ENCODE measurements at places on chromosomes 13 and 19.

DNA sequence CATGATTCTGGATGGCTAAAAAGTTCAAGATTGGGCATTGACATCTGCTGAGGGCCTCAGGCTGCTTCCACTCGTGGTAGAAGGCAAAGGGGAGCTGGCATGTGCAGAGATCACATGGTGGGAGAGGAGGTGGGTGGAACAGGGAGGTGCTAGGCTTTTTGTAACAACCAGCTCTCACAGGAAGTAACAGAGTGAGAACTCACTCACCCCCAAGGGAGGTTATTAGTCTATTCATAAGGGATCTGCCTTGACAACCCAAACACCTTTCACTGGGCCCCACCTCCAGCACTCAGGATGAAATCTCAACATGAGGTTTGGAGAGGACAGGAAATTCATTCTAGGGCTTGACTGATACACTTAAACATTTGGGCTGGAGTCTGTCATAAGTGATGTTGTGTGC, 197.7 kb upstream of the RNF113B start:
- DNase-seq: no peak

GRCh38 chr13:30785191-30785850, 50.0 kb downstream of the ALOX5AP start:
- peak; percentile 73 for DNase-seq

DNA sequence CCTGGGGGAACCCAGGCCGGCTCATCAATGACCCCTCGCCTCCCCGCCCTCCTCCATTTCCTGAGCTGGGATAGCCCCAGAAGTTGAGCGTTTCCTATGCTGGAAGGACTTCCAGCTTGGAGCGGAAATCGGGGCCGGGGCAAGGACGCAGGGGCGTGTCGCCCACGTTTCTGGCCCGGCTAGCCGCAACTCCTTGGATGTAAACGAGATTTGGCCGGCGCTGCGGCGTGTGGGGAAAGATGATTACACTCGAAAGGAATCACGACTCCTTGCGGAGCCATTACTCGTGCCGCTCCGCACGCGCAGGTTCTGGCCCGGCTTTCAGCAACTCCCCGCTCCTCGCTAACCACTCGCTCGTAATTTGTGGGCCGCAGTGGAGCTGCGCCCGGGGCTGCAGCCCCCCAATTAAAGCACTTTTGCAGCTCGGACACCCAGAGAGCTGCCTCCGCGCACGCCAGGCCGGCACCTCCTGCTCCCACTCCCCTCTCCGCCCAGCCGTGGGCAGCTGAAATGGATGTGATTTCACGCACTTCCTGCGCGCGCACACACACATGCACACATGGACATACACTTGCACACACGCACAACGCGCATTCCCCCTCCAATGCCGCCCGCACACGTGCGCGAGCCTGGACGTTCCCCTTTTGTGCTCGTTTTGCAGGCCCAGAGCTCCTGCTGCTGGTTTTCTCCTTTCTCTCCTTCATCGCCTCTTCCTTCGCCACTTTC, 15.7 kb downstream of the ZIC5 start:
- no peak for DNase-seq

- no peak for DNase-seq
These were observed 96.1 kb upstream of the UQCRFS1 start for GRCh38 chr19:29308977-29309590.

GRCh38 chr13:108272333-108272732, 2.8 kb downstream of the TNFSF13B start:
- no peak for DNase-seq

DNA sequence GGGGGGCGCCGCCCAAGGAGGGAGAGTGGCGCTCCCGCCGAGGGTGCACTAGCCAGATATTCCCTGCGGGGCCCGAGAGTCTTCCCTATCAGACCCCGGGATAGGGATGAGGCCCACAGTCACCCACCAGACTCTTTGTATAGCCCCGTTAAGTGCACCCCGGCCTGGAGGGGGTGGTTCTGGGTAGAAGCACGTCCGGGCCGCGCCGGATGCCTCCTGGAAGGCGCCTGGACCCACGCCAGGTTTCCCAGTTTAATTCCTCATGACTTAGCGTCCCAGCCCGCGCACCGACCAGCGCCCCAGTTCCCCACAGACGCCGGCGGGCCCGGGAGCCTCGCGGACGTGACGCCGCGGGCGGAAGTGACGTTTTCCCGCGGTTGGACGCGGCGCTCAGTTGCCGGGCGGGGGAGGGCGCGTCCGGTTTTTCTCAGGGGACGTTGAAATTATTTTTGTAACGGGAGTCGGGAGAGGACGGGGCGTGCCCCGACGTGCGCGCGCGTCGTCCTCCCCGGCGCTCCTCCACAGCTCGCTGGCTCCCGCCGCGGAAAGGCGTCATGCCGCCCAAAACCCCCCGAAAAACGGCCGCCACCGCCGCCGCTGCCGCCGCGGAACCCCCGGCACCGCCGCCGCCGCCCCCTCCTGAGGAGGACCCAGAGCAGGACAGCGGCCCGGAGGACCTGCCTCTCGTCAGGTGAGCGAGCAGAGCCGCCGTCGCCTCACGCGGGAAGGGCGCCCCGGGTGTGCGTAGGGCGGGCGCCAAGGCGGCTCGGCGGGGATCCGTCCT, at the start of gene RB1:
Gene RB1 (plus strand): TSS at position 393 of the 784 bp plus-strand sequence. CDS start 162 bp downstream, at position 555.
- DNase-seq: peak; percentile 93
